ENCODE measurements at places on chromosomes 12 and 14.

DNA sequence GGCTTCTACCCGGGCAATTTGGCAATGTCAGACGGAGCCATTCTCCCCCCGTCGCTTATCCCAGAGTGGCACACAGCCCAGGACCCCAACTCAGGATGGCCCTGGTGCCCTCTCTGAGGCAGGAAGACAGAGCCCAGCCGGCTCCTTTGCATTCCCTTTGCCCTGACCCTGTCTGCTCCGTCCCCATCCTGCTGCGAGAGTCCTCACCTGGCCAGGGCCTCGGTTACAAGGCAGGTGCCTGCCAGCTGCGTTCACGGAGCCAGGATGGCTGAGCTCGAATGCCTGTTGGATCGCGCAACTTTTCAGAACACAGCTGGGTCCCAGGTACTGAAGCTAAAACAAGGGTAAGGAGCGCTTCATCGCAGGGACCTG lies 18.6 kb downstream of the LRTM2 start:
- no peak for DNase-seq

GRCh38 chr12:52355176-52355575 lies 12.1 kb downstream of the KRT85 start:
- DNase-seq = no peak

GRCh38 chr14:76995279-76996035 lies 33.1 kb downstream of the IRF2BPL start:
- DNase-seq = no peak

GRCh38 chr12:77218278-77218677 lies 152.9 kb upstream of the E2F7 start:
- DNase-seq = no peak

- no peak for DNase-seq
These were observed 62.0 kb downstream of the DACT1 start for GRCh38 chr14:58699681-58700205.

DNA sequence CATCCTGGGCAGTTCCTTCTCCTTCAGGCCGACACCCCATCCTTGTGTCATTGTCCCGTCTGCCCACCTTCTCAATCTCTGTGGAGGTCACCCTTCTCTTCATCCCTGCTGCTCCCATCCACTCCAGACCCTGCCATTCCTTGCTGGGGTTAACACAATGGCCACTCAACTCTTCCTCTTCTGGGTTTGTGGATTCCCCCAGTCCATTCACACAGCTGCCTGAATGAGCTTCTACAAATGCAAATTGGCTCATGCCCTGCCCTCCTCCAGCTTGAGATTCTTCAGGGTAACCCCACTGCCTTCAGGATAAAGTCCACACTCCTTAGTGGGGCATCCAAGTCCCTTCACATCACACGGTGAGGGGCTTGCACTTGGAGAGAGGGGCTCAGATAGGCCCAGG lies 17.2 kb upstream of the PRMT8 start:
- DNase-seq = no peak

GRCh38 chr12:88921434-88921833 lies 341.2 kb upstream of the KITLG start:
- no peak for DNase-seq
